Naive thymus-derived CD4-positive, alpha-beta T cell (primary cell): ENCODE measurements at places on chromosomes 7 and 10.

DNA sequence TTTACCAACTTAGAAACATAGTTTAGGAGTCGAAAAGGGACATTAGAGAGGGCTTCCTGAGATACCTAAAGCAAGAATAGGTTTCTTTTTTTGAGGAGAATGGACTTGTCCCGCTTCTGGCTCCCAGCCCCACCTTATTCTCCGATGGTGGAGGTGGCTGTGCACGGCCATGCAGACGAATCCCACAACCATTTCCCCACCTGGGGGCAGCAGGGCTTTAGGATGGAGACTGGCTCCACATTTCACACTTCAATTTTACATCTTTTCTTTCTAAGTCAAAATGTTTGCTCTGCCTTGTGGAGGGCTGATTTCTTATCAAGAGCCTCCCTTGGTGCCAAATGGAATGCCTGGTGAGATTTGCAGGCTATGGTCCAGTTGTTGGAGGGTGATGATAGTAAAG, 118.5 kb downstream of the GLRX3 start:
- H3K27me3 ChIP-seq, result no peaks in the 10 kb centered on the region
- DNase-seq, result no peak
- H3K4me3 ChIP-seq, result no peak overlapping the region
- no peaks in the 10 kb centered on the region for H3K4me1 ChIP-seq
- no peak overlapping the region for H3K27ac ChIP-seq
- H3K36me3 ChIP-seq, result no peaks in the 10 kb centered on the region

- H3K27me3 ChIP-seq, result no peaks in the 10 kb centered on the region
- H3K4me3 ChIP-seq, result no peak overlapping the region
- peaks cover 4% of the 10 kb centered on the region for H3K4me1 ChIP-seq
- no peak overlapping the region for H3K27ac ChIP-seq
- H3K36me3 ChIP-seq, result peaks cover 26% of the 10 kb centered on the region
These were observed 27.0 kb downstream of the SND1 start for GRCh38 chr7:127678947-127679346.

GRCh38 chr7:6234384-6234783, 38.0 kb downstream of the CYTH3 start:
- no peak overlapping the region for H3K4me3 ChIP-seq
- H3K36me3 ChIP-seq, result no peaks in the 10 kb centered on the region
- H3K4me1 ChIP-seq, result peaks cover 12% of the 10 kb centered on the region
- no peak overlapping the region for H3K27ac ChIP-seq

DNA sequence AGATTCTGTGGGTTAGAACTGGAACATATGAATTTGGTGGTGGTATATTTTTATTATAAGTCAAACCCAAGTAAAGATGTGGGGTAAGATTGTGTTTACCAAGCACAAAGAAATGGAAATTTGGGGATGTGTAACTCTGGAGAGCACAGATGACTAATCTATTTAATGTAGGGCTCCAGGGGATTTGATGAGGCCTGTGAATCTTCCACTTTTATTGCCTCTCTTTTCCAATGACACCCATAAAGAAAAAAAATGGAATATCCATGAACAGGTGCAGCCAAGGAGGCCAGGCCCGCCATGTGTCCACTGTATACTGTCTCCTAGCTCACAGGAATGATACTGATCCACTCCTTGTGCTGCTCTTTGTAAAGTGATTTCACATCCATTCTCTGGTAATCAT, 2.8 kb downstream of the SRGN start:
- H3K4me1 ChIP-seq, result peaks cover 49% of the 10 kb centered on the region
- no peaks in the 10 kb centered on the region for H3K36me3 ChIP-seq
- H3K27me3 ChIP-seq, result no peaks in the 10 kb centered on the region
- no peak for DNase-seq
- H3K27ac ChIP-seq, result peak overlapping the region; percentile 97

GRCh38 chr10:132306864-132307751, 642 bp downstream of the STK32C start:
- peak overlapping the region; percentile 47 for H3K4me3 ChIP-seq
- H3K27ac ChIP-seq, result peak overlapping the region; percentile 12
- H3K4me1 ChIP-seq, result peaks cover 4% of the 10 kb centered on the region
- no peaks in the 10 kb centered on the region for H3K36me3 ChIP-seq
- no peaks in the 10 kb centered on the region for H3K27me3 ChIP-seq
- peak; percentile 50 for DNase-seq

GRCh38 chr7:106313966-106314365, 29.2 kb upstream of the NAMPT start:
- H3K27ac ChIP-seq, result no peak overlapping the region
- H3K4me1 ChIP-seq, result no peaks in the 10 kb centered on the region
- no peaks in the 10 kb centered on the region for H3K36me3 ChIP-seq

DNA sequence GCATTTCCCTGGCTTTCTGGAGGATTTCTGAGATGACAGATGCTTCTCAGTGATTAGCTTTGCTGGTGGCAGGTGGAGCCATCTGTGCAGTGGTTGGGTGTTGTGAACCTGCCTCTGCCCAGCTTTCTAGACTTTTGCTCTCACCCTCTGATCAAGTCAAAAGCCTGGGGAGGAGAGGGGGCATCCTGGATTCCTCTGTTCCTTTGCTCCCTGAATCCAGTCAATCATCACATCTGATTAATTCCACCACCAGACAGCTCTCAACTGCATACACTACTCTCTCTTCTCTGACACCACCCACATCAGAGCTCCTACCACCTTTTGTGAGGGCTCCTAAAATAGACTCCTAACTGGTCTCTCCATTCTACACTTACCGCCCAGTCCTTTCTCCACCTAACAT, 283.5 kb downstream of the WDR11 start:
- H3K27me3 ChIP-seq, result no peaks in the 10 kb centered on the region
- no peak overlapping the region for H3K4me3 ChIP-seq
- no peak for DNase-seq
- H3K27ac ChIP-seq, result no peak overlapping the region

- H3K4me1 ChIP-seq, result no peaks in the 10 kb centered on the region
- no peaks in the 10 kb centered on the region for H3K27me3 ChIP-seq
- H3K27ac ChIP-seq, result no peak overlapping the region
- H3K4me3 ChIP-seq, result no peak overlapping the region
- no peaks in the 10 kb centered on the region for H3K36me3 ChIP-seq
These were observed 103.7 kb upstream of the ZMIZ1 start for GRCh38 chr10:78964952-78965633.

DNA sequence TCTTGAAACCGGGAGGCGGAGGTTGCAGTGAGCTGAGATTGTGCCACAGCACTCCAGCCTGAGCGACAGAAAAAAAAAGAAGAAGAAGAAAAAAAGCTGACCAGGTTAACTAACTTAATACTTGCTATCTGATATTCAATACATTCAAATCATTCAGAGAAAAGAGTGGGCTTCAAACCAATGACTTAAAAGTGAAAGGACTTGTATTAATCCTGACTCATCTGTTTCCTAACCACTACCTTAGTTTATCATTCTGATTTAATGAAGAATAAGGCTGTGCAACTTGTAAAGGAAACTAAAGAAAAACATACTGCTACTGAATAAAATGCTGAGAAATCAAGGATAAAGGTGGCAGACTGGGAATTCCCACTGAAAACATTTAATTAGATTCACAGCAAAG, 128.4 kb downstream of the NRBF2 start:
- no peak for DNase-seq
- H3K36me3 ChIP-seq, result no peaks in the 10 kb centered on the region
- H3K4me1 ChIP-seq, result peaks cover 52% of the 10 kb centered on the region
- H3K27ac ChIP-seq, result no peak overlapping the region
- no peaks in the 10 kb centered on the region for H3K27me3 ChIP-seq
